ENCODE measurements at places on chromosomes 2 and 18. TPM values are rescaled to one million over a fixed set of nuclear protein-coding genes. Genes with fewer than 3 reads are reported as not detected.

Gene C2orf80
- total RNA-seq = 21.0 TPM

Gene SLC4A5
- total RNA-seq = 13.8 TPM

Gene CD8B2
- not detected for total RNA-seq

Gene DPY30
- 60.4 TPM for total RNA-seq

Gene MPP4
- total RNA-seq = 0.63 TPM

Gene SP5
- total RNA-seq = 0.63 TPM

Gene STPG4
- total RNA-seq = 1.9 TPM

Gene KIF5C
- total RNA-seq = 398 TPM

Gene ITGB6
- total RNA-seq = not detected

Gene AAMP
- total RNA-seq = 82.0 TPM
